ENCODE measurements at places on chromosomes 1 and 21. TPM values are rescaled to one million over a fixed set of nuclear protein-coding genes. Genes with fewer than 3 reads are reported as not detected.

The IL12RB2 gene
- 3.1 TPM for total RNA-seq

The HES3 gene
- not detected for total RNA-seq

- DNase-seq, result no peak
Measured at GRCh38 chr1:52037402-52037814, 3.8 kb upstream of the KTI12 start.

DNA sequence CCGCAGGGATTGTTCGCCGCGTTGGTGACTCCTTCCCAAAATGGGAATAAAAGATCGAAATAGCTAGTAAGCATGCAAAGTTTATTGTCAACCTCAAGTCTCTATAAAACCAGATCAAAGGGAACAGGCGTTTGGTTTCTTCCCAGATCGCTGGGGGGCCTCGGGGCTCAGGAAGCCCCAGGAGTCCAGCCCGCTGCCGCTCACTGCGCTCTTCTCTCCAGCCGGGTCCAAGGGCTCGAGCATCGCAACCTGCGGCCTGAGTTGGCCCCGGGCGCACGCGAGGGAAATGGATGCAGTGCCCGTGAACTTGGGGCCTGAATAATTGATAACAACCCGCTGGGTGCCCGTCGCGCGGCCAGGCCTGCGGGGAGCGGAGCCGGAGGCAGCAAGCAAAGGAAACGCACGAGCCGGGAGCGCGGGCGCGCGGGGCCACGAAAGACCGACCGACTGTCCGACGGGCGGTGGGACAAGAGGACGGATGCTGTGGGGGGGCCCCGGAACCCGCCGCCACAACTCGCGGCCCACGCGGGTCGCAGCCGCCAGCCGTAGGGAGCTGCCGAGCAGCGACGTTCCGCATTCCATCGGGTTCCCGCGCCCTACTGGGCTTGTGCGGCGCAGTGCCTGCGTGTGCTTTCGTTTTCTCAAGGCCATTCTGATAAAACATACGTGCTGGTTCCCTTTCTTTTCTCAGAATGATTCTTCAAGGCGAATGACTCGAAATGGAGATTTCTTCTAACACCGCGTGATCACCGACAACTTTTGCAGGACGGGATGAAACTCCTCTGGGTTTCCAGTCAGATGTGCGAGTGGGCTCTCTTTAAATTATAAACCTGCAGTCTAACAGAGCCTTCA is 14.0 kb upstream of the ALX3 start:
- DNase-seq, result no peak

GRCh38 chr1:199102239-199102638 is 463.4 kb downstream of the PTPRC start:
- DNase-seq, result no peak
